ENCODE measurements at places on chromosomes 12 and 14. TPM values are rescaled to one million over a fixed set of nuclear protein-coding genes. Genes with fewer than 3 reads are reported as not detected.
A peak's percentile ranks its signal among the peaks of the same experiment; 100 is the strongest.

- DNase-seq: peak; percentile 75
Observed at GRCh38 chr12:54215989-54216796, 27.4 kb upstream of the SMUG1 start.

DNA sequence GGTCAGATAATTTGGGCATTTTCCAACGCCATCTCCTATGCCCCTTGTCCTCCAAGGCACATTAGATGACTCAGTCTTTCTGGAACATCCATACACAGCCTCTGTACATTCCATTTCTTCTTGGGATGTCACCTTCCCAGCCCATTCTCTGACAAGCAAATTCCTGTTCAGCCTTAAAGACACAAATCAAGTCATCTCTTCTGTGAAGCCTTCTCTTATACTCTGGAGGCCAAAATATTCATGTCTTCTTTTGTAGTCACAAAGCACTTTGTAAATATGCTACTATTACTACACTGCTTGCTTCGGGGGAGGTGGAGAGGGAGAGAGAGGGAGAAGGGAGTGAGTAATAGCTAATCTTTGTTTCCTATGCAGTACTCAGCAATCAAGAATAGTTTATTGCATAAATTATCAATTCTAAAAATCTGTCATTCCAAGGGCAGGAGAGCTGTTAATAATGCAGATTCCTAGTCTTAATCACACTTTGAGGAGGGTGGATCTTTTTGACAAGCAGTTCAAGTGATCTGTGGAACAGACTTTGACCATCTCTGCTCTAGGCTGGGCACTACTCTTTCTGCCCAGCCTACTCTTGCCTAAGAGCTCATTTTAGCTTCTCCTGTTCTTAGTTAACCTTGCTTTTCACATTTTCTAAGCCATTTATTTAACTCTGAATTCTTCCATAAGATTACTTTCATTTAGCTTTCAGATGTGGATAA, 27.9 kb downstream of the KCNMB4 start:
- DNase-seq: no peak

DNA sequence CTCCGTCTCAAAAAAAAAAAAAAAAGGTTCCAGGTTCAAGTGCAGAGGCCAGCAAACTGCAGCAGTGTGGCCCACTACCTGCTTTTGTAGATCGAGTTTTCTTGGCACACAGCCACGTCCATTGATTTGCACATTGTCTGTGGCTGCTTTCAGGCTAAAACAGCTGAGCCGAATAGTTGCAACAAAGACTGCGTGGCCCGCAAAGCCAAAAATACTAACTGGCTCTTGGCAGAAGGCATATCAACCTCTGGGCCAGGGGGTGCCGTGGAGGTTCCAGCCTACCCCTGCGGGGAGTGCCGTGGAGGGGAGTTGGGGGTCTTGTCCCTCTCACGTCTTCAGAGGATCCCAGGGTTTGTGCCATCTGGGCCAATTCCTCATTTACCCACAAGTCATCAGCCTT, 170.1 kb downstream of the ADGRD1 start:
- DNase-seq: no peak

DNA sequence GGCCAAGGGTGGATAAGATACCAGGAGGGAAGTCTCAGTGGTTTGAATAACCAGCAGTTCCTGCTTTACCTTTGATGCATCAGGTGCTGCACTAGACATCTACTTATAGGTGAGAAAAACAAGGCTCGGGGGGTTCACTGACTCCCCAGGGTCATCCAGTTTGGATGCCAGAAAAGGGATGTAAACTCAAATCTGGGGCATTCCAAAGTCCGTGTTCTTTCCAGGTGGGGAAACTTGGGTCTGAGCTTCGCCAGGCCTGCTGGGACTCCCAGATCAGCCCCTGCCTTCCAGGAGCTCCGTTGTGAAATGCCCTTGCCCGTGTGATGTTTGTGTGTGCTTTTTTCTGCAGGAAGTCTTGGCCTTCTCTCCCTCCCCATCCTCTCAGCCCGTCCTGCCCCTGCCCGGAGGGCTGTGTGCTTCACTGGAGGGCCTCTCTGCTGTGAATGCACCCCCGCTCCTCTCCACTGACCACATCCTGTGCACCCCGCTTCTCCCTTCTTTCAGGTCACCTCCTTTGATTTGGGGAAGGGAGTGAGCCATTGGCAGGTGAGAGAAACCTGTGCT, 42.1 kb downstream of the TSPAN9 start:
- peak; percentile 17 for DNase-seq

GPR137C gene
- total RNA-seq: 0.04 TPM

GRCh38 chr12:131415781-131416180, 295.1 kb upstream of the SFSWAP start:
- DNase-seq: no peak
